Activated T-cell treated with anti-CD3 and anti-CD28 coated beads for 48 hours (primary cell): ENCODE measurements at places on chromosomes 5 and 9.

DNA sequence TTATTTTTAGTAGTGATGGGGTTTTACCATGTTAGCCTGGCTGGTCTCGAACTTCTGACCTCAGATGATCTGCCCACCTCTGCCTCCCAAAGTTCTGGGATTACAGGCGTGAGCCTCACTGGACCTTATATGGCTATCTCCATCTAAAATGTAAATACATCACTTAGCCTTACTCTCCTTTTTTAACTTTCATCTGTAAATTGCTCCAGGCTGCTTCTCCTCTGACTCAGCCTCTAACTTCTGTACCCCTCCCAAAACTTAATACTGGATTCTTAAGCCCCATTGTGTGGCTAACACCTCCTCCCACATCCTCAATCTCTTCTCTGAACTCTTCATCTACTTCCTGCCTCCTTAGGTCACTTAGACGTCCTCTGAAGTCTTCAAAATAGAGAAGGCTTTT lies 4.0 kb downstream of the SNX30 start:
- DNase-seq = no peak

DNA sequence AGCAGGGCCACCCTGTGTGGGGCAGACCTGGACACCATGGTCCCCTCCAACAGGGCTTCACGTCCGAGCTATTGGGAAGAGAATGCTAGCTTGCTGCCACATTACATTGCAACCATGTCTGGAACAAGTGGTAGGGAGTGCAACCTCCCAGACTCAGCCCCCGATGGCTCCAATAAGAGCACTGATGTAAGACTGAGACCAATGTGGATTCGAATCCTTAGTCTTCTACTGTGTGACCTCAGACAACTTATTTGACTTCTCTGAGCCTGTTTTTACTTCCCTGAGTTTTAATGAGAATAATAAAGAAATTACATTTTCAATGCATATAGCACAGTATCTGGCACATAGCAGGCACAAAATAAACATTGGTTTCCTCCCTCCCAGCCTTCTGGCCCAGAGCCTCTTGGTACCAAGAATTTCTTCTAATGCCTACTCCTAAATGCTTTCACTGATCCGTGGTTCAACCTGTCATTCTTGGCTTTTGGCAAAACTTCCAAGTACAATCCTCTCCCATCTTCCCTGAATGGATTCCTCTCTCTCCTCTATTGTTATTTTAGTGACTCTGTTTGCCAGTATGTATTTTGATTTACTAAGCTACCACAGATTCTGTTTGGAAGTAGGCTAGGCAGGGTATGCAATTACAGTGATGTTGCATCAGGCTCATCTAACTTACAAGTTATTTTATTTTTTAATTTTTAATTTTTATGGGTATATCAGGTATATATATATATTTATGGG lies 34.6 kb upstream of the COL15A1 start:
- no peak for DNase-seq

DNA sequence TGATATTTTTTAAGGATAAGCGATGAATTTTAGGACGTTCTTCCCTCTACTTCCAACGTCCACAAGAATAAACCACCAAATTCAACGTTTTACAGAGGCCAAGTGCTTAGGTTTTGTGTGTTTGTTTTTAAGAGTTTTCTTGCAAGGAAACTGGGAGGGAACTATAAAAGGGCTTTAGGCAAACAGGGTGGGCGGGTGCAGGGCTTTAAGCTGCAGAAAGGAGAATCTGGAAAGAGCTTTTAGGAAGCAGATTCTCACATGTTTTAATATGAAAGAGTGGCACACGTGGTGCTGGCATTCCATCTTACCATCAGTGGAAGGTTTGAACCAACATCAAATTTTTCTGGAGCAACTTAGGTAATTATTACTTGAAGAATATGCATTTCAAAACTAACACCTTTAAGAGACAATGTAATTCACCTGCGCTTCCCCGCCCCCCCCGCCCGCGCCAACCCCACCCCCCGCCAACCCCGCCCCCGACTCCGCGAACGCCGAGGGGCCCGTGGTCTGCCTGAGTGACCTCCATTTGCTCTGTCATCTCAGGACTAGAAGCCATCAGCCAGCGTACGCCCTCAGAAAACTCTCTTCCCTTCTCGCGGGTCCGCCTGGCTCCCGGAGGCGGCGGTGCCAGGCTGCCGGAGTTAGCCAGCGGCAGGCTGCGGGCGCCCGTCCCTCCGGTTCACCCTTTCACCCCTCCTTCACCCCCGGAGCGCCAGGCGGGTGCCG lies 911 bp upstream of the PIK3R1 start:
- no peak for DNase-seq

DNA sequence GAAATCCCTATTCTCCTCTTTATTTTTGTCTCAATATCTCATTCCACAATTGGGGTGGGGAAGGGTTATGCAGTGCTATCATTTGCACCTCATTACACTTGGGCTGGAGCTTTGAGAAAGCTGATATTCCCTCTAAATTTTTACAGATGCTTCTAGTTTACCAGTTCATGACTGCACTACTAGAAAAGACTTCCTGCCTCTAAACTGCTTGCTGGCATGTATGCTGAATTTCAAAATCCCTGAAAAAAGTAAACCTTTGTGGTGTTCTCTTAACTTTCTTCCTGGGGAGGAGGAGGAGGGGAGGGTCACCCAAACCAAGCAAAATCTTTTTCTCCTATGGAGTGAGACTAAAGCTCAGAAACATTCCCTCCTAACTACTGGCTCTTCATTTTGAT lies 45.1 kb downstream of the BNC2 start:
- DNase-seq = no peak

DNA sequence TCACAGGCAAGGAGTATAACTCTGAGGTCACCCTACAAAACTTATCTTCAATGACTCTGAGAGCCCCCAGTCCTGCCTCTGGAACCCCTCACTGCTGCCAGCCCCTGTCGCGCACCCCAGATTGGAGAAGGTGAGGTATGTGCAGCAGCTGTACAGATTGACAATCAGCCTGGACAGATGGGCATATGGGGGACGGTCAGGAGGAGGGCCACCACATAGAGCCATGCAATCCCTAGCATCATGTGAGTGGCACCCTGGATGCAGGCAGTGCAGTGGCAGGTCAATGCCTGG lies 90.1 kb downstream of the LMX1B start:
- DNase-seq = no peak

GRCh38 chr5:32259033-32259432 lies 53.7 kb downstream of the MTMR12 start:
- DNase-seq = no peak

DNA sequence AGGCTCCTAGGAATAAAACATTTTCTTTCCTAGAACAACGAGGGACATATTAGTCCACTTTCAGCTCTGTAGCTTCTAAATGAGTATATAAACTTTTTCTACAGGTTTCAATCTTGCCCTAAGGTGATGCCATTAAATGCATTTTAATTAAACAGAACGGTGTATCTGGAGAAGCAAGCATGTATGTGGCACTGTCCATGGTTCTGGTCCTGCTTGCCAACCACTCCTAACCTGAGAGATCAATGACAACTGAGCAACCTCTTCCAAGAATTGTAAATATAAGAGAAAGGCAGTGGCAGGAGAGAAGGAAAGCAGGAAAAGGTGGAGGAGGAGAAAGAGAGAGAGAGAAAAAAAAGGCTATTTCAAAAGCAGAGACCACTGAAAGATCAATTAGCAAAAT lies 95.6 kb upstream of the SPOCK1 start:
- DNase-seq = no peak

- DNase-seq = no peak
Observed at GRCh38 chr5:96506866-96507527, 73.9 kb upstream of the PCSK1 start.

- DNase-seq = no peak
Observed at GRCh38 chr9:87236546-87236945, 261.1 kb upstream of the DAPK1 start.

DNA sequence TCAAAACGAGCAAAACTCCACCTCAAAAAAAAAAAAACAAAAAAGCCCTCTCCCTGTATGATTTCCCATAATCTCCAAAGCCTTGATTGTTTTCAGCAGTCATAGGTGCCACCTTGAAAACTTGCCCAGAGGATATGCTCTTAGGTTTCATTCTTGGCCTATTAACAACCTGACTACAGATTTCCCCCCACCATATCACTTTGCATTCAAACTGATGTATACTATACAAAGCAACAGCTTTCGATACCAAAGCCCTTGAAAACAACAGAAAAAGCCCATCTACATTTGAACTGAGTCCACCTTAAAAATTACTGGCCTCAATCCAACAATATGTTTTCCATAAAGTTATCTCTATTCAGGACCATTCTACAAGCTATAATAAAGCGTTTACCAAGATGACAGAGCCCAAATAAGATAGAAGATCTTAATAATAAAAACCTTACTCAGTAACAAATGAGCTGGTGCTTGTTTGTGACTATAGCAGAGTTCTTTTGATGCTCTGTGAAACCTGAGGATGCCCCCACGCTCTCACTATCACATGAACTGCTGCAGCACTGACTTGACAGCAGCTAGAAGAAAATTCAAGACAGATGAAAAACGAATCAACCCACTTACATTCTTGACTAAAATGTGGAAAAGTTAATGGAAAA lies 44.4 kb downstream of the FNBP1 start:
- no peak for DNase-seq

- no peak for DNase-seq
Observed at GRCh38 chr9:132163457-132163875, 1.6 kb downstream of the NTNG2 start.

DNA sequence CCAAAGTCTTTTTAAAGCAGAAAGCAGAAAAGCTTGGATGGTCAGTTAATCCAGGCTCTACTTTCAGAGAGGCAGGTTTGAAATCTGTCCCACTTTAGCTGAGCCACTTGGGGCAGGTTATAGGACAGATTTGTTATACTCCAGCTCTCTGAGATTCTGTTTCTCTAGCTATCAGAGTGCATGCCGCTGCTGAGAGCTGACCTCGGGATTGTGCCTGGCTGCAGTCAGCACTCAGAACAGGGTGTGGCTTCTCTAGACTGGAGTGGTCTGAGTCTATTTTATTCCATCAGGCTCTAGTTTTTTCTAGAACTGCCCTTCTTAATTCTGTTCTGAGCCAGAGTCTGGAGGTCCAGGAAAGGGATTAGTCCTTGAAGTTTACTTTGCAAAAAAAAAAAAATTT lies 67.7 kb downstream of the NDFIP1 start:
- DNase-seq = no peak

DNA sequence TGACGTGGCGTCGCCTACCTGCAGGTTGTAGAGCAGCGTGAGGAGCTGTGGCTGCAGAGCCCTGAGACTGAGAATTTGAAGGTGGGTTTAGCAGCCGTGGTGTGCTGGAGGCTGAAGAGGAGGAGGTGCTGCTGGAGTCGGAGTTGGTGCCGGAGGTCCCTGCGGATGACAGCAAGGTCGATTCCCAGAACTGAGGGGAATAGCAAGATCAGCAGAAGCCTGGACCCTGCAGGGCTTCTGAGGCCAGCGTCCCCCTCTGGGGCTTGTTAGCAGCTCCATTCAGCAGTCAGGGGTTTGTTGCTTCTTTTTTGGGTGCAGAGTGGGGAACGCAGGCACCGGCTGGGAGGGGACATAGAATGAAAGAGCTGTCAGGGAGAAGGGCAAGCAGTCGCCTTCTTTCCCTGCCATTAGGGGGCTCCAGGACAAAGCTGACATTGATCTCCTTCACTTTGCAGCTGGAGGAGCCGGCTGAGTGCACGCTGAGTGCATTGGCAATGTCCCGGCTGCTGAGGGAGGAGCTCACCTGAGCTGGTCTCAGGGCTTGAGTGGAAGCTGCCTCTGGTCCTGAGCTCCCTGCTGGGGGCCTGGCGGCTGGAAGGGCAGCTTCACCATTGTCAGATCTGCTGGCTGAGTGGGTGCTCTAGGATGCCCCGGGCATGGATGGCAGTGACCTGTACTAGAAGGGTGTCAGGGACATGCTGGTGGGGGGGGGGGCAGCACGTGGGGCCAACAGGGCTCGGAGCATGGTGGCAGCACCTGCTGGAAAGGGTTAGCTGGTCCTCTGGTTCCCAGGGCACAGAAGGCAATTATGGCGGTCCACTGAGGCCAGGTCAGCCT lies 20.8 kb downstream of the OBP2B start:
- no peak for DNase-seq

DNA sequence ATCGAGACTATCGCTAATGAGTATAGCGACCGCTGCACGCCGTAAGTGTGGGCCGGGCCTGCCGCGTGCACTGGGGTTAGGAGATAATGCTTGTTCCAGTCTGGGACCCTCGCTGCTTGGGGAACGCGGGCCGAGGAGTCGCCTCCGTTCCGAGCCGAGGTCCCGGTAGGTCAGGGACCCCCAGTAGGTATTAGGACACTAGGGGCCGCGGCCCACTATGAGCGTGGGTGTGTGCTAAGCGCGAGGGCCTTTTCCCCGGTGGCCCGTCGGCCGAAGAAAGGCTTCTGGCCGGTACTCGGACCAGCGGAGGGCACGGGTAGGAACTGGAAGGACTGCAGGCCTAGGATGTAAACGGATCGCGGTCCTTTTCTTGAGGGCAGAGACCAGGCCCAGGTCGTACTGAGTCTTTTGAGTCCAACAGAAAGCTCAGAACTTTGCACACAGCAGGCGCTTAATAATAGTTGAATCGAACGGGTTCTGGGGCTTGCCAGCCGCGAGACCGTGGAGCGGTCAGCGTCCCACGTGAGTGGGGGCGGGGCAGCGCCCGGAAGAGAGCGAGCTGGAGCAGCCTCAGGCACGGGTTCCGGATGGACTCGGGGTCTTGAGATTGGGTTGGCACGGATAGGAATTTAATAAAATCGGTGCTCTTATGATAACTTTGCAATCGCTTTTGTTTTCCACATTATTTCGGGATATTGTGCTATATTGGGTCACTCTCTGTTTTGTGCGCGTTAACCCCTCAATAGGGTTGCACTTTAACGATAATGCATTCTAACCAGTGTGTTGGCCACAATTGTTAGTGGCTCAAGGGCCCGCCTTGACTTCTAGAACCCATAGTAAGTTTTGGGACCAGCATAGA lies 733 bp downstream of the HSPA4 start:
- peak; percentile 67 for DNase-seq

- no peak for DNase-seq
Observed at GRCh38 chr5:64077589-64077988, 88.1 kb upstream of the RNF180 start.
